ENCODE measurements at places on chromosomes 4 and X. TPM values are rescaled to one million over a fixed set of nuclear protein-coding genes. Genes with fewer than 3 reads are reported as not detected.
A peak's percentile ranks its signal among the peaks of the same experiment; 100 is the strongest.

The EDA gene
- total RNA-seq, result 0.14 TPM

The GPR143 gene
- not detected for total RNA-seq

The CWH43 gene
- total RNA-seq, result not detected

The ELF4 gene
- total RNA-seq, result 21.1 TPM

The CYBB gene
- not detected for total RNA-seq

DNA sequence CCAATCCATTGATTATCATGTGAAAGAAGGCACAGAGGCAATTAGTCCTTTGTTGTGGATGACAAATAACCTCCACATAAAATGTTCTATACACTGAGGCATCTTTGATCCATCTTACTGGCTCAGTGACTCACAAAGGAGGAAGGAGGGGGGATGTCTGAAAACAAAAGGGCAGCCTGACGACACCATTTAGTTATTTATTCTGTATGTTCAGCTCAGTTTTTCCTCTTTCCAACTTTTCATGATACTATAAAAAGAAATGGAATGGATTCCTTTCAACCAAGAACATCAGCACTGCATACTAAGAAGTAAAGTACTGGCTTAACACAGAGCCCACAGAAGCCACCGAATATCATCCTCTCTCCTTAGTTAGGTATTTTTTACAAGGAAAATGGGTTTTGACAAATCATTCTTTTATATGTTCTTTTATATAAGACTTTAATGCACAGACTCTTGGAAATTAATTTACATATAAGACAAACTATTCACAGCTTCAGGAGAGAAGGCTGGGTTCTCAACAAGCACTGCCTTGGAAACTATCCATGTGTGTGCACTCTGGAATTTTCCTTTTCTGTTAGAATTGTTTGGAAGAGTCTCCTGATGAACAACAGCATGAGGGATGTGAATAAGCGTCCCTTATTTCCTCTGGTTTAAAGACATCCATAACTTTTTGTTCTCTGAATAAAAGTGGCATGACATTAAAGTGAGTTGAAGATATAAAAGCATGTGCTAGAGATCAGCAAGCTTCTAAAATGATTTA is 135.6 kb downstream of the TSPAN5 start:
- no peaks in the 10 kb centered on the region for H3K27me3 ChIP-seq
- H3K4me3 ChIP-seq, result peak overlapping the region; percentile 75
- peak overlapping the region; percentile 91 for H3K27ac ChIP-seq
- peak; percentile 89 for DNase-seq
- peaks cover 95% of the 10 kb centered on the region for H3K4me1 ChIP-seq
- peaks cover 5% of the 10 kb centered on the region for H3K36me3 ChIP-seq

DNA sequence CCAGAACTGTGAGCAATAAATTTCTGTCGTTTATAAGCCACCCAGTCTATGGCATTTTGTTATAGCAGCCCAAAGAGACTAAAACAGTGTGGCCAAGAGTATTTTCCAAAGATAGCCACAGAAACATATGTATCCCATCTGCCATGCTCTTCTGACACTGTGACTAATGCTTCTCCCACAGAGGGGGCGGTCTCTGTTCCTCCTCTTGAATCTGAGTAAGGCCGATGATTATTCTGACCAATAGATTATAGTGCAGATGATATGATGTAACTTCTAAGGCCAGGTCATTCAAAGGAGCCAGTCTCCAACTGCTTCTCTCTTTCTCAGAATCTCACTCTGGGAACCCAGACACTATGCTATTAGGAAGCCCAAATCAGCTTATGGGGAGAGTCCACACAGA is 570.7 kb downstream of the BCOR start:
- peaks cover 6% of the 10 kb centered on the region for H3K27me3 ChIP-seq
- H3K27ac ChIP-seq, result no peak overlapping the region
- no peak for DNase-seq
- H3K4me3 ChIP-seq, result no peak overlapping the region
- no peaks in the 10 kb centered on the region for H3K36me3 ChIP-seq

DNA sequence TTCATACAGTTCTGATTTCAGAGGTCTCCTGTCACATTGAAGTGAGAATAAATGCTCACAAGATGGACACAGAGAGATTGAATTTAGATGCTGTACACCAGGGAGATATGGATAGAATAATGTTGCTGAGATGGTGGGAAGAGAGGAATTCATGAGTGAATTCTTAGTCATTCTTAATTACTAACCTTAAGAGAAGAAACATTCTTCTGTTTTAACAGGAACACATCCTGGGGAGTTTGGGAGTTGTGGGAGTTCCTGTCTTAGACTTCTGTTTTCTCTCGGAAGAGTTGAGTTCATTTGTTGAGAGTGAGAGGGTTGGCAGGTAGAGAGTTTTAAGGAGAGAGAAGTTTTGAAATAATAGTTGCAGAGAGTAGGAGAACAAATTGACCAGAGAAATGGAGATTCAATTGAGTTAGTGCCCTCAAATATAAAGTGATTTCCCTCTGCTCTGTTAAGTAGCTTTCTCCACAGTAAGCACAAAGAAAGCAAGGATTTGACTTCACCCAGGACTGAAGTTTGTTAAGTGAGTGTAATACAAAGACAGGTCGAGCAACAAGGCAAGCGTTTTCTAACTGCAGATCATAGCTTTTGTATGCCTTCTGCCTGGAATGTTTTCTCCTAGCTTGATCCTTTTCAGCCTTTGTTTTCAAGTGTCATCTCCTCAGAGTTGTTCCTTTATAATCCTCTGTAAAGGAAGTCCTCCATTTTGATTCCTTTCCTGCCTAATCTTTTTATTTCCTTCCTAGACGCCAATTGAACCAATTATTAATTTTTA is 205.9 kb downstream of the RAPGEF2 start:
- DNase-seq, result peak; percentile 33
- peaks cover 24% of the 10 kb centered on the region for H3K36me3 ChIP-seq
- H3K4me1 ChIP-seq, result peaks cover 47% of the 10 kb centered on the region
- peak overlapping the region; percentile 67 for H3K4me3 ChIP-seq

DNA sequence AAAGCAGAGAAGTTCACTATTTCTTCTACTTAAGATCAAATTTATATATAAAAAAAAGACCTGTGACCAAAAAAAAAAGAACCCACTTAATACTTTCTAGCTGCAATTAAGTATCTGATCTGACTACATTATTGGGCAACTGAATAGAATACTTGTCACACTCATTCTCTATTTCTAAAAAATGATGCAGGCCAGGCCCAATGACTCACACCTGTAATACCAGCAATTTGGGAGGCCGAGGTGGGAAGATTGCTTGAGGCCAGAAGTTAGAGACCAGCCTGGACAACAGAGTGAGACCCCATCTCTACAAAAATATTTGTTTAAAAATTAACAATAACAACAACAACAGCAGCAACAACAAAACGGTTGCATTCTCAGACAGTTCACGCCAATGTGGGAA is 108.8 kb upstream of the BMP2K start:
- DNase-seq, result no peak
- no peaks in the 10 kb centered on the region for H3K27me3 ChIP-seq
- peaks cover 17% of the 10 kb centered on the region for H3K4me1 ChIP-seq

DNA sequence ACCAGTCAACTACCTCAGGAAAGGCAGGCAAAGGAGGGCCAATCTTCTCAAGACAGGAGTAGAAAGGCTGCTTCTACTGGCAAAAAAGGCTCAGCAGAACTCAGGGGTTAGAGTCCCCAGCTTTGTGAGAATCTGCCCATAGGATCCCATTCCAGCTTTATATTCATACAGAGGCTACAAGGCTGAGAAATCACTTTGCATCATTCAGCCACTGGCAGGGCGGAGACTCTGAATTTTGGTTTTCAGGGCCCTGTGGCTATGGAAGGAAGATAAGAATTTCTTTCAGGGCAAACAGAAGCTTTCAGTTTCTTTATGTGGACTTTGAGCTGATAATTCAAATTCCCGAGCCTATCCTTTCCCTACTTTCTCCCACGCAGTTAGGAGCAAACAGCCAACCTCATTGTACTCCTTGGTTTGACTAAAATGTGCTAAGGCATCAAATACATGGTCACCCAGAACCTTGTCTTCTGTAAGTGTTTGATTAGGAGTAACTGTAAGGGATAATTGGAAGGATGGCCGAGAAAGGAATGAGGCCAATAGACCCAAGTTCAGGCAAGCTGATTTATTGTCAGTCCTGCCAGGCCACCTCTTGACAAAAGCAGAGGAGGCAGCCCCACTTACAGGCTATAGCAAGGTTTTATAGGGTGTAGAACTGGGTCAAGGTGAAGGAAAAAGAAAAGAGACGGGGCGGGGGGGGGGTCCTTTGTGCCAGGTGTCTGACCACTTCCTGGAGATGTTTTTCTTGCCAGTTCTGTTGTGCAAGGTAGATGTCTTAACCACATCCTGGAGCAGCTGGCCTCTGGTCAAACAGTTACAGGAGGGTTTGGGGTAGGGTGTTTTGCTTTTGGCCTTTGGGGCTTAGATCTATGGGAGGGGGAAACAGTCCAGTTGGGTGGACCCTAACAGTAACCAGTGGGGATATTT is 165.3 kb upstream of the PPP1R2C start:
- no peak overlapping the region for H3K4me3 ChIP-seq
- H3K27me3 ChIP-seq, result no peaks in the 10 kb centered on the region
- H3K27ac ChIP-seq, result no peak overlapping the region
- no peaks in the 10 kb centered on the region for H3K36me3 ChIP-seq
- no peak for DNase-seq

GRCh38 chrX:73765776-73766430 is 202.9 kb downstream of the CHIC1 start:
- no peaks in the 10 kb centered on the region for H3K4me1 ChIP-seq
- H3K27ac ChIP-seq, result no peak overlapping the region
- no peaks in the 10 kb centered on the region for H3K27me3 ChIP-seq
- H3K36me3 ChIP-seq, result no peaks in the 10 kb centered on the region
- no peak for DNase-seq

DNA sequence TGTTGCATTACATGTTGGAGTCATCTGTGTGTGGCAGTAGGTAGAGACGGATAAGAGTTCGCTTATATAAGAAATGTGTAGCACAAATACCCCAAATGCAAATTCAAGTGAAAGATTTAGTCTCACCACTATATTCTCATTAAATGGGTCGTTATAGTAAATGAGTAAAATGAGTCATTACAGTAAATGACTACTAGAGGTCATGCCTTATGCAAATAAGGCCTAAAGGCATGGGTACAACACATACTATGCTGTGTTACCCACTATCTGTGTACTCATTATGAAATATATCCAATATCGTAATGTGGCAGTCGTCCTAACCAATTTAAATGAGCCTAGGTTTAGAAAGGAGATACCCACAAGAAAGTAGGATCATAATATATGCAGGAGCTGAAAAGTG is 1603.1 kb downstream of the C4orf33 start:
- no peak for DNase-seq
- no peak overlapping the region for H3K27ac ChIP-seq
- H3K36me3 ChIP-seq, result no peaks in the 10 kb centered on the region
- no peak overlapping the region for H3K4me3 ChIP-seq

GRCh38 chr4:171025343-171025742 is 787.9 kb upstream of the GALNTL6 start:
- no peak overlapping the region for H3K4me3 ChIP-seq
- H3K36me3 ChIP-seq, result no peaks in the 10 kb centered on the region
- no peaks in the 10 kb centered on the region for H3K4me1 ChIP-seq

DNA sequence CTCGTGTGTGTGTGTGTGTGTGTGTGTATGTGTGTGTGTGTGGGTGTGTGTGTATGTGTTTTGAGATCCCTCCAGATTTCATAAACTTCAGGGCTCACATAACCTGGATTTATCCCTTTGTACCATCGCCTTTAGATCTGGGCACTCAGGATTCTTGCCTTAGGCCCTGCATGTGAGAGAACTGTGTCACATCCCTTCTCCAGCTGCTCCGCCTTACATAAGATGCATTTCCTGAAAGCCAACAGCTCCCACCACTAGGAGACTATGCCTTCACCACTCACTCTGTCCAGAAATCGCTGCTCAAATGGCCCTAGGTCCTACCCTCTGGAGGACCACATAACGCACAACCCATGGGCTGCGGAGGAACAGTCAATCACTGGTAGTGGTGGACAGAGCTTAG is 348.8 kb downstream of the CCSER1 start:
- DNase-seq, result no peak
- no peak overlapping the region for H3K4me3 ChIP-seq
- no peaks in the 10 kb centered on the region for H3K36me3 ChIP-seq
- no peaks in the 10 kb centered on the region for H3K27me3 ChIP-seq

DNA sequence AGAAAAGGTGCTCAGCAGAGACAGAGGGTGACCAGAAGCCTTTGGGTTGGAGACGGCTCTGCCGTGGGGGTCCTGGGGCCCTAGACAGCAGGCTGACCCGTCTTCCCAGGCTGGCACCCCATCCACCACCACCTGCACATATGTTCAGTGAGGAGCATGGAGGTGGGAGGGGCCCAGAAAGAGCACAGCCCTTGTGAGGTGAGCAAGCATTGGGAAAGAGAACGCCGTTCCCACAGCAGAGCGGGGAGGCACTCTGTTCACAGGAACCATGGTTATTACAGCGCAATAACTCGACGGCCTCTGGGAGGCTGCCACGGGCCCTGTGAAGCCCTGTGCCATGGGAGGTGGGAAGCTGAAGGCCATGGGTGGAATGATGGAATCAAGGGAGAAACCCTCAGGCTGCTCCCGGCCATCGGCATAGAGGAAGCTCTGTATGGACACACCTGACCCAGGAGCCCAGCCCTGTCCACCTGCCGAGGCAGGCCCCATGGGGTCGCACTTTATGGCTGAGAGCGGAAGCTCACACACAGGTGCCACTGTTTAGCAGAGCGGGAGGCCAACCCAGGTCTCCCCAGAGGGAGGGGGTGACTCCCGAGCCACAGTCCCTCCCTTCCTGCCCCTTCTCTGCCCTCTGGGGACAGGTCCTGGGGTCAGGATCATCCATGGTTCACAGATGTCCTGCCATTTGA is 93.5 kb upstream of the AFAP1 start:
- H3K27ac ChIP-seq, result no peak overlapping the region
- H3K4me1 ChIP-seq, result peaks cover 13% of the 10 kb centered on the region
- no peak for DNase-seq
- peaks cover 22% of the 10 kb centered on the region for H3K27me3 ChIP-seq

DNA sequence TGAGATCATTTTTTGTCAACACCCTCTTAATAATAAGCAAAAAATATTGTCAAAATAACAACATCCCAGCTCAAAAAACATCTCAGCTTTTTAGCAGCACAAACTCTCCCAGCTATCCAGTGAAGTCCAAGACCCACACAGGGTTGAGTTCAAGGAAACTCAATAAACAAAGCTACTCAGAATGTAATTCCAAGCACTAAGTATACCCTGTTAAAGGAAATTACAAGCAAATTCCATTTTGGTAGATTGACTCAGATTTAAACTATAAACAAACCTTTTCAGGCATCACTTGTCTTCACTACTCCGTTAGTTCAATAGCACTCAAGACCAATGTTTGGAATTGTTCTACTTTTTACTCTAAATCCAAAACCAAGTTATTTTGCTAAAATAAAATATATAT is 506.0 kb upstream of the INTU start:
- no peaks in the 10 kb centered on the region for H3K36me3 ChIP-seq
- no peak for DNase-seq
- H3K4me3 ChIP-seq, result no peak overlapping the region
- H3K27me3 ChIP-seq, result 0 out of 2 replicates have a peak, but pooled peaks cover 2% of the 10 kb centered on the region

DNA sequence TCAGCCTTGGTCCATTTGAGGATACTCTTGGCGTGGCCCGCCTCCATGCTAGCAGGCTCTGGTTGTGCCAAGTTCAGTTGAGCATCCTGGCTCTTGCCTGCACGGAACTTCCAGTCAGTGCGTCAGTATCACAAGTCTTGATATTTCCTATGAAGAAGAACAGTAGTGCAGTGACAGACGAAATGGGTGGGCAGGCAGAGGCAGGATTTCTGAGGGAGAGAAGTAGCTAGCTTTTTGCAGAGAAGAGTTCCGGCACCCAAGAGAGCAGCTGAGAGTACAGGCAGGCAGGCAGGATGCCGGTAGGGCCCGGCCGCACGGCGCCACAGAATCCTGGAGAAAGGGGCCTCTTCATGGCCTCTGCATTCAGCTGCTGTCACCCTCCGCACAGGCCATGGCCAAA is 56.1 kb upstream of the MSANTD1 start:
- no peak for DNase-seq
- H3K36me3 ChIP-seq, result peaks cover 9% of the 10 kb centered on the region
- no peak overlapping the region for H3K4me3 ChIP-seq
- H3K27me3 ChIP-seq, result no peaks in the 10 kb centered on the region
- no peak overlapping the region for H3K27ac ChIP-seq

All from HFFc6 (cell line).